ENCODE measurements at places on chromosomes 16 and 17.

DNA sequence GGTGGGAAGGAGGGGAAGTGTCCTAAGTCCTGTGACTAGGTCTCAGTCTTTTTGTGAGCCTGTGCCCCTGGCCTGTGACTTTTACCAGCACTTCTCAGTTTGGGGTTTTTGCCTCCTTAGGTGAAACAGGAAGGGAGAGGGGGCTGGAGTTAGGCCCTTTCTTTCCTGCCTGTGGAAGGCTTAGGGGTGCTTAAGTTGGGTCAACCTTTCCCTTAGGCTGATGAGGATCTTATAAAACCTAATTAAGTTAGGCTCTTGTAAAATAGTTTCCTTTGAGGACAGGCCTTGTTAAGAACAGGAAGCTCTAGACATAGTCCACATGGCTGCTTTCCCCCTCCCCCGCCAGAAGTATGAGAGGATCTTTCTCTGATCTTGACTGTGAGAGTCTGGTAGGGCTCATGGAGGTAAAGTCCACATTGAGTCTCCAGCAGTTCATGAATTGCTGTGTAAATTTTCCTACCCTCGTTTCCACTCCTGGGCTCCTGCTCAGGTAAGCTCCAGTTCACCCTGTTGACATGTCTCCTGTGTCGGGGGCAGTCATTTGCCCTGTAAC, 17.0 kb upstream of the DNASE1 start:
- no peak for DNase-seq

- DNase-seq: no peak
These were observed 239.5 kb downstream of the C16orf95 start for GRCh38 chr16:87077750-87078127.

DNA sequence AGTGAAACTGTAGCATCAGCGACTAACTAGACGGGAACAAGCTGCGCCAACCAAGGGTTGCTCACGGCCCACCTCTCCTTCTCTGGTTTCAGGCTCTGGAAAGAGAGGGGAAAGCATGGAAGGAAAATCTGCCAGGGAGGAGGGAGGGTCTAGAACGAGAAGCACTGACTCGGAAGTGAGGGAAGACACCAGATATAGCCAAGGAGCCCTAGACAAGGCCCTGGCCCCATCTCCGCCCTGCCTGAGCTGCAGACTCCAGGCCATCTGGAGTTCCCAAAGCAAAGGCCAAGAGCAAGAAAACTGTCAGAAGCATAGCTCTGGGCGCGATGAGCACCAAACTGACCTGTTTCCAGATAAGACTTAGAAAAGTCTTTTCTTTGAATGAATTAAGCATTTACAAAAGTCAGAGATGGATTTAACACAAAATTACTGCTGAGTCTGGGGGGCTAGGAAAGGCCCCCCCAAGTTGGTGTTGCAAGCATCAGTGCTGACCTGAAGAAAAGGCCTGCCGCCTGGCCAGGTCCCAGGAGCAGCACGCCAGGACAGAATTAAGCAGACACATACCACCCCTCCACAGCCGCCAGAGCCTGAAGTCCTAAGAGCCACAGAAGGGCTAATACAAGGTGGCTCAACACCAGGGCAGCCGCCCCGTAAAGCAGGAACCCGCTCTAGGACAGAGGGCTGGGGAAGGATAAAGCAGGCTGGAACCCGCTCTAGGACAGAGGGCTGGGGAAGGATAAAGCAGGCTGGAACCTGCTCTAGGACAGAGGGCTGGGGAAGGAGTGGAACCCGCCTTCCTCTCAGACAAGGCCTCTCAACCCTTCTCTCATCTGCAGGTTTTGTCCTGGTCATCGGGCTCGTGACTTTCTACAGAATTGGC, 20.7 kb downstream of the TMEM204 start:
- no peak for DNase-seq

DNA sequence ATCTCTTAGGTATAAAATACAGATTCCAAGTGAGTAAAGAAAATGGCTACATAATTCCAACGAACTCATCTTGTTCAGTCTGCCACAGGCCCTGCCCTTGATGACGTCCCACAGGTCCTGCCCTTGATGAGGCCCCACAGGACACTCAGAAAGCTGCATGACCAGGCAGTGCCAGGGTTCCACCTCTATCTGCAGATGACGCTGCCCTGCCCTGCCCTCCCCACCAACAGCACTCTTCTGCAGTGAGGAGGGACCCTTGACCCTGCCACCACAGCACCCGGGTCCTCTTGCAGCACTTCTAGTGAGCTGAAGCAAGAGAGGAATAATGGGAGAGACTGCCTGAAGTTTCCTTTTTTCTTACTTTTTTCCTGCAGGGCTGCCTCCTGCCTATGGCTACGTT, 118.4 kb downstream of the VPS53 start:
- no peak for DNase-seq

- peak; percentile 63 for DNase-seq
These were observed 21.5 kb downstream of the DCAF7 start for GRCh38 chr17:63571632-63572310.

- no peak for DNase-seq
These were observed 92.6 kb upstream of the CBX4 start for GRCh38 chr17:79931817-79932309.

- no peak for DNase-seq
These were observed 108.0 kb downstream of the CCDC182 start for GRCh38 chr17:57636985-57637665.

GRCh38 chr16:57935904-57936303, 35.0 kb downstream of the CNGB1 start:
- no peak for DNase-seq

DNA sequence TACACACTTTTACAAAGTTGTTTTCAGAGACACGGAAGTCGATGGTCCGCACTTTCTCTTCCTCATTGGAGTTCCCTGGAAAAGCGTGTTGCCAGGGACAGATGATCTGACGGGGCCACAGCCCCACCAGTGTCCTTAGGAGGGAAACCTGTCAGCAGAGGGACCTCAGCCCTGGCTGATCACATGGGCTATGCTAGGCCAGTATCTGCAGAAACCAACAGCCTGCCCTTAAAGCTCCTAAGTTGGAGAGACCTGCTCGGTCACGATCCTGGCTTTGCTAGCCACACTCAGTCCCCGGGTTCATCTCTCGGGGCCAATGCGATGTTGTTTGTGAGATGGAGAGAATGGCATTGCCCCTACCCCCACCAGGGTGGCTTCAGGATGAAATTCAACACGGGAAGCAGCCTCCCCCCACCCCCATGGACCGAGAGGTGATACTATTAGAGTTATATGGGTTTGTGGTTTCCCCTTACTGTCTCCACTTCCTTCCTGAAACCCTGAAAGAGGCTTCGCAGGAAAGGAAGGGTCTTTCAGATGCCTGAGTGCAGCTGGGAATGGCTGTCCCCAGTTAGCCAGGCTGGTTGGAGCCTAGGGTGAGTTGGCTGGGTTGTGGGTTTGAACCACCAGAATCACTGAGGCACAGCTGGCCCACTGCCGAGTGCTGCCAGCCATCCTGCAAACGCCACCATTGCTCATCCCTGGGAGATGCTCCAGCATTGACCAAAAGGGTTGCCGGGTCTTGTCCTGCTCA, 16.6 kb downstream of the RMI2 start:
- no peak for DNase-seq

GRCh38 chr16:27824786-27825185, 238.7 kb downstream of the GSG1L start:
- no peak for DNase-seq

GRCh38 chr16:4032768-4033167, 83.5 kb downstream of the ADCY9 start:
- DNase-seq: no peak

- no peak for DNase-seq
These were observed at the start of gene ACAP1 for GRCh38 chr17:7336240-7337175. TSS of gene ACAP1 (plus strand) at chr17:7336529. CDS start at chr17:7336735, 206 bp downstream.

GRCh38 chr17:73365906-73366623, 54.3 kb upstream of the CDC42EP4 start:
- no peak for DNase-seq

DNA sequence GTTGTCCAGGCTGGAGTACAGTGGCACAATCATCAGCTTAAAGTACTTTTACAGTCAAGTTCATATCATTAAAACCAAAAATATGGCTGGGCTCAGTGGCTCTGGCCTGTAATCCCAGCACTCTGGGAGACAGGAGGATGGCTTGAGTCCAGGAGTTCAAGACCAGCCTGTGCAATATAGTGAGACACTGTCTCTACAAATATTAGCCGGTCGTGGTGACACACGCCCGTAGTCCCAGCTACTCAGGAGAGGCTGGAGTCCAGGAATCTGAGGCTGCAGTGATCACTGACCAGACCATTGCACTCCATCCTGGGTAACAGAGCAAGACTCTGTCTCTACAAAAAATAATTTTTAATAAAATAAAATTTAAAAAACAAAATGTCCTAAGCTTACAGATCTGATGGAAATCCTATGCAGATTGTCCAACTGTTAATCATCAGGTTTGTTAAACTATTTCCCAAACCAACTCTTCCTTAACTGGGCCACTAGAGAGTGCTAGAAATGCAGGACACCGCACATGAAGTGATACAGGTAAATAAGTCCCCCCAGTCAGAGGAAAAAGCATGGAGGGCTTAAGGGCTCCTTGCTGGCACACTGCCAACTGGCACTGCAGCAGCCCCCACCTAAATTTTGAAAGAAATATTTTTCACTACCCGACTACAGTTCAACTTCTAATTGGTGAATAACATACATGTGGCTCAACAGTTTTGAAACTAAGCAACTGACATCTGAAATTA, 2.8 kb downstream of the USP22 start:
- no peak for DNase-seq

DNA sequence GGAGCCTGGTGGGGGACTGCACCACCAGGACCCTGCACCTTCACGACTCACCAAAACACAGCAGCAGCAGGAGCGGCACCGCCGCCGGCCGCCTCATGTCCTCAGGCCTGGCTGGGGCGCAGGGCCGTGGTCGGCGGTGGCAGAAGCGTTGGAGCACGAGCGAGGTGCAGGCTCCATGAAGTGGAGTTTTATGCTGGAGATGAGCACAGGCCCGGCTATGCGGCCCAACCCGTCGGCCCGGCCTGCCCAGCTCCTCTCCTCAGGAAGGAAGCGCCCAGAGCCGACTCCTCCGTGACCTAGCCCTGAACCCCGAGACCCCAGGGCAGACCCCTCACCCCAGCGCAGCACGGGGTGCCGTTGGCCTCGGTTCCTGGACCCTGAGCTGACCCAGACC, at the start of gene PRSS27:
TSS of gene PRSS27 (minus strand) at position 161 of the 394 bp plus-strand sequence. CDS start at position 97, 64 bp downstream.
- DNase-seq: no peak

DNA sequence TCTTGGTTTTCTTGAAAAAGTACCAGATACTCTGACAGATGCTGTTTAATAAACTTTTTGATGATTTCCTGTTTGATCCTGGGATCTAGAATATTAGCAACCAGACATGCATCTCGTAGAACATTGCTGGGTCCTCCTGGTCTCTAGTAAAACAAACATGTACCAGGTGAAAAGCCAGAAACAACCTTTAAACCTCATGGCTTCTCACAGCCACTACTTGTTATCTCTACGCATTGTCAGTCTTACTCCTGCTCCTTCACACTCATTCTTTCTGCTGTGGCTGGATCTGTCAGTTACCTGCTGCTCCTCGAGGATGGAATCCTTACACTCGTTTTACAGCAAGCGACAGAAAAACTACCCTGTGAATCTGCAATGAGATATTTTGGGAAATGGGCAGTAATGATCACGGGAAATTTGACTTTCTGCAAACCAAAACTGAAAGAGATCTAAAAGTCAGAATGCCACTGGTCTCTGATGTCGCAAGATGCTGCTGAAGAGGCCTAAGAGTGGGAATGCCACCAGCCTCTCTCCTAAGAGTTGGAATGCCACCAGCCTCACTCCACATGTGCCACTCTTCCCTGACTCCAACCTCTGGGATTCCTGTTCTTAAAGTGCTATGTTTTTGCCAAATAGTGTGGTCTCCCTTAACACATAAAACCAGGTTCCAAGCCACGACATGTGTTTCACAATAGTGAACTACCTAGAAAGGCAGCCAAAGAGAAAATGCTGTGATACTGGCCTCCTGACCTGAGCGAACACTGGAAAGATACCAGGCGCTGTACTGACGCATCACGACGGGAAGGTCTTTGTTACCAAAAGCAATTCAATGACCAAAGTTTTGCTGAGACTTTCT, 86.3 kb downstream of the VPS53 start:
- no peak for DNase-seq

DNA sequence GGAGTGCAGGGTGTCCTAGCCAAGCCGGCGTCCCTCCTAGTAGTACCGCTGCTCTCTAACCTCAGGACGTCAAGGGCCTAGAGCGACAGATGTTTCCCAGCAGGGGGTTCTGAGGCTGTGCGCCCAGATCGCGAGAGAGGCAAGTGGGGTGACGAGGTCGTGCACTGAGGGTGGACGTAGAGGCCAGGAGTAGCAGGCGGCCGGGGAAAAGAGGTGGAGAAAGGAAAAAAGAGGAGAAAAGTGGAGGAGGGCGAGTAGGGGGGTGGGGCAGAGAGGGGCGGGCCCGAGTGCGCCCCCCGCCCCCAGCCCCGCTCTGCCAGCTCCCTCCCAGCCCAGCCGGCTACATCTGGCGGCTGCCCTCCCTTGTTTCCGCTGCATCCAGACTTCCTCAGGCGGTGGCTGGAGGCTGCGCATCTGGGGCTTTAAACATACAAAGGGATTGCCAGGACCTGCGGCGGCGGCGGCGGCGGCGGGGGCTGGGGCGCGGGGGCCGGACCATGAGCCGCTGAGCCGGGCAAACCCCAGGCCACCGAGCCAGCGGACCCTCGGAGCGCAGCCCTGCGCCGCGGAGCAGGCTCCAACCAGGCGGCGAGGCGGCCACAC, at the start of gene MMP2:
TSS of gene MMP2 (plus strand) at position 372 of the 603 bp plus-strand sequence. CDS start 282 bp downstream, outside the sequence.
- no peak for DNase-seq

GRCh38 chr17:46264456-46265198, 30.3 kb upstream of the LRRC37A start:
- DNase-seq: peak; percentile 65

- DNase-seq: no peak
These were observed 4.4 kb upstream of the ZNF469 start for GRCh38 chr16:88378401-88378800.

- no peak for DNase-seq
These were observed 1.9 kb upstream of the MLX start for GRCh38 chr17:42564815-42565522.

- DNase-seq: no peak
These were observed 17.5 kb upstream of the MTMR4 start for GRCh38 chr17:58531661-58532554.

GRCh38 chr16:4936991-4937781, at the start of gene PPL:
TSS of gene PPL (minus strand) at chr16:4937148. CDS start at chr16:4937045, 103 bp downstream.
- no peak for DNase-seq

- no peak for DNase-seq
These were observed 426.7 kb upstream of the CDH8 start for GRCh38 chr16:62462971-62463370.

DNA sequence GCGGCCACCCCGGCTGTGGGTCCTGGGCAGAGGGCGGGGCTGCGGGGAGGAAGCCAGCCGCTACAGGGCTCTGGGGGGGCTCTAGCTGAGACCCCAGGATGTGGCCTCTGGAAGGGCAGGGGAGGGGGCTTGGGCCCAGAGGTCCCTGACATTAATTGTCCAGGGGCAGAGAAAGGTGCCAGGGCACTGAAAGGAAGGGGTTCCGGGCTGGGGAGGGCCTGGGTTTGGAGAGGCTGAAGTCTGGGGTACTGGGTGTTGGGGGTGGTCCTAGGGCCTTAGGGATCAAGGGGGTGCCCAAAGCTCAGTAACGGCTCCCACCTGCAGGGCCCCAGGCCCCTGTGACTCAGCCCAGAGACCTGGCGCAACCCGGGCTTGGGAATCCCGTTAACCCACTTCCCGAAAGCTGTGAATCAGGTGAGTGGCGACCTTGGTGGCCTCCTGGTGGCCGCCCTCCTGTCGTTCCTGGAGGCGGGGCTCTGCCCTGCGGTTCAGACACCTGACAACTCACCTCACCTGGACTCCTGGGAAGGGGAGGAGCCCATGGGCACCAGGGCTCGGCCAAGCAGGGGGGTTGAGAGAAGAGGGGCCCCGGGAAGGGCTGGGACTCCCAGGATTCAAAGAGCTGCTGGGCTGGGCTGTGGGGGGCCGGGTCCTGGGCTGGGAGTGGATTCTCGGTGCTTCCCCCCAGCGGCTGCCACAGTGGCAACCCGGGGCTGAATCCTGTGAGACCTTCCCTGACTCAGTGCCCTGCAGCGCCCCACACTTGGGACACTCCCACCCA, 465 bp upstream of the PRSS22 start:
- DNase-seq: no peak
